ENCODE measurements at places on chromosomes 16 and 17.

DNA sequence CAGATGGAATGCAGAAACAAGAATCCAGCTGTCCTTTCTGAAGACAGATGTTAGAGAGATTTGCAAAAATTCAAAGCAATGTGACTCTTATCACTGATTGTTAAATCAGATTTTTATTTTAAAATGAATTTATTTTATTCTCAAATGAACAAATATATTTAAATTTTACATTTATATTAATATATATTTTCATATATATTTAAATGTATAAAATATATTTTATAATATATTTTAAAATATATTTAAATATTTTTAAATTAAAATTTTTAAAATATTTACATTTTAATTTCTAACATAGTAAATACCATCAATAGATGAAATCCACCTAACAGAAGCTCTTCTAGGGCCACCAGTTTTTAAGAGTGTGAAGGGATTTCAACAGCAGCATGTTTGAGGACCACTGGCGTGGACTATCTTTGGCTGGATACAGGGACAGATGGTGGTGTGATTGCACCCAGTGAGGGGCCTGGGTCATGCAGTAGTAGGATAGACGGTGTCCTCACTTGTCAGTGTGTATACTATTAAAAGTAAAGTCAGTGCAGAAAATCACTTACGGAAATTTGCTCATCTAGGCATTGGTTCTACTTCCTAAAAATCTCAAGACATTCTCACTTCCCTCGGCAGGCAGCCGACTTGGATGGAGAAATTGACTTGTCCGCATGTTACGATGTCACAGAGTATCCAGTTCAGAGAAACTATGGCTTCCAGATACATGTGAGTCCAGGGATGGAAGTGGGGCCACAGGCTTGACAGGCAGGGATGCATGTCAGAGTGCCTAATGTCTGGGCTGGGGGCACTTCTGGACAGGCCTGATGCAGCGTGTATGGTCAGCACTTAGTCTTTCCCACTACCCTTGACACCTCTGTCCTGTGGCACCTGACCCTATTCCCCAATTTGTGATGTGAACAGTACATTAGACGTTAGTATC lies 56.3 kb downstream of the PLD6 start:
- no peak for DNase-seq

DNA sequence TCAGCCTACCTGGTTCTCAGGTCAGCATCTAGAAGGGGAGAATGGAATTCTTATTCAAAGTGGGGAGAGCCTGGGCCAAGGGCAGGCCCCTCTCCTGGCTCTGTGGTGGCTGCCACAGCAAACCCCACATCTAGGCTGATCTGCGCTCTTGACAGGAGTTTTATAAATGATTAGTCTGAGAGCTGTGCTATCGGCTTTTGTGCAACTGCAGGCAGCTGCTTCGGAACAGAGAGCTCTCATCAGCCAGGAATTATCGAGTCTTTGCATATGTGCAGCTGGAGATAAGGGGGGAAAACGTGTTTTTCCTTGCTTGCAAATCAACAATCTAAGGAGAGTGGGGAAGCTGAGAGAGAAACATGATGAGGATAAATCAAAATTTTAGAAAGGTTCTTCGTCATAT lies 91.7 kb downstream of the HS3ST3A1 start:
- DNase-seq = no peak

- no peak for DNase-seq
These were observed 30.2 kb downstream of the BMERB1 start for GRCh38 chr16:15464401-15465186.

DNA sequence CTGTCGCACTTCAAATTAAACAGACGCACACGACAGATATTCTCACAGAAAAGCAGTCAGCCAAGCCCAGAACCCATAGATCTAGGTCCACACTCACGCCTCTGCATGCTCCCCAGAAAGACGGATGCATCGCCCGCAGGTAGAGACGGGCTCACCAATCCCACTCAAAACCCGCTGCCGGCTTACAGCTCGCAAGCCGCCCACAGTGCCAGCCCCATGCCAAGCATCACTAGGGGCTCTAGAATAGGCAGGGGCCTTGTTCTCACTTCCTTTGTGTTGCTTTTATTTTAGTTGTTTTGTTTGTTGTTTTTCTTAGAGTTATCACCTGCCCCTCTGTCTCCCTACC lies 336 bp upstream of the BMERB1 start:
- no peak for DNase-seq

- no peak for DNase-seq
These were observed 251.6 kb downstream of the GSG1L start for GRCh38 chr16:27811881-27812280.

DNA sequence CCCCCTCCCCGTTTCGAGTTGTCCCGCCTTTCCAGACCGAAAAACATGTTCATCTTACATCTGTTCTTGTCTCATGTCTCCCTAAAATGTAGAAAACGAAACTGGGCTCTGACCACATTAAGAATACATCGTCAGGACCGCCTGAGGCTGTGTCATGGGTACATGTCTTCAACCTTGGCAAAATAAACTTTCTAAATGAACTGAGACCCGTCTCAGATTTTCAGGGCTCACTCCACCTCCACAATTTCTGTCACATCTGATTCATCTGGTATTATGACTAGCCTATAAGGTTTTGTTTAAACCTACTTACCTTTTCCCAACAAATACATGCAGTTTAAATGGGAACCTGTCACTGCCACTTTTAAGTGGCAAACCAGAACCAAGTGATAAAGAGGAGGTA lies 621 bp downstream of the SDR42E1 start:
- no peak for DNase-seq

DNA sequence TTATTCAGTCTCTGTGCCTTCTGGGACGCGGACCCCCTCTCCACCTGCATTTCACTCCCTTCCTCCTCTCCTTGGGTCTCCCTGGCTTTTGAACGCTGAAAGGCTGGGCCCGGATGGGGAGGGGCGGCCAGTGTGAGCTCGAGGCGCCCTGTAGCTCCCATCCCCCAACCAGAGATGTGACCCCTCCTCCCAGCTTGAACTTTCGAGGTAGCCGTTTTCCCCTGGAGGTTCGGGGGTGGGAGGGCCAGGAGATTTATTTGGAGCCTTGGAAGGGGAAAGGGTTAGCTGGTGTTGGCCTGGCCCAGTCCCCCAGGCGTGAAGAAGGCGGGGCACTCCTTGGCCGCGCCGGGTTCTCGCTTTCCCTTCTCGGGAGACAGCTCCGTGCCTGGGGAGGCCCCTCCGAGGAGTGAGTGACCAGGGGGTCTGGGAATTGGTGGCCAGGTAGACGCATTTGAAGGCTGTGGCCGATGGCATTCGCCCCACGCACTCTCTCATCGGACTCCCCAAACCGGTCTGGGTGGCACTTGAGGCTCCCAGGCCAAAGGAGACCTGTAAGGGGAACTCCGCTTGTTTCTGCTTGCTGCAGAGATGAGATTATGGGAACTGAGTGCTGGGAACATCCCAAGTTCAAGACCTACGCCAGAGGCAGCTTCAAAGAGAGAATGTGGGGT lies 942 bp downstream of the LDAF1 start:
- no peak for DNase-seq

GRCh38 chr17:79695797-79696609 lies 34.7 kb upstream of the ENPP7 start:
- DNase-seq = no peak

DNA sequence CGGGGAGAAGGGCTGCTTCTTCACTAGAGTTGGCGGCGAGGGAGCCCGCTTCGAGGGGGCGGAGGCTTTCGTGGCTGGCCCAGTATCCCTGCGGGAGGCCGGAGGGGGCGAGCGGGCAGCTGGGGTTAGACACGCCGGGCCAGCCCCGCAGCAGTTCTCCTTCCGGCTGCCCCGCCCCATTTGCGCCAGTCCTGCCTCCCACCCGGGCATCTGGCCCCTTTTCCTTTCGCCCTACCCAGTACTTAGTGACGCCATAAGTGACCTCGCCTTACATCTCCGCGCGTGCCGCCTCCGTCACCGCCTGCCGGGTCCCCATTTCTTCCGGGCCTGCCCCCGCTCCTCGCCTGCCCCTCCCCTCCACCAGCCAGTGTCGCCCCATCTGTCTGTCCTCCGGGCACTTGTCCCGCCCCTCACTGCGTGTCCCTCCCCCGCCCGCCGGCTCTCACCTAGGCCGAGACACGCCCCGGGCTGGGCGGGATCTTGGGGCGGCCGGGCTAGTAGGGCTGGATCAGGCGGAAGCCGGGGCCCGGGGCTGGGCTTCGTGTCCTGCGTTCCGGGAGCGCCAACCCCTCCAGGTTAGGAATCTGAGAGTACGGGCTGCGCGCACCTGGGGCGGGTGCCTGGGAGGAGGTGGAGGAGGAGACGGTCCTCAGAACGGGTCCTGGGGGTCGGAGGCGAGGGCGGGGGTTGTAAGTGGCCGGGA lies 14.3 kb downstream of the SPATA32 start:
- DNase-seq = peak; percentile 100

GRCh38 chr17:732067-732901 lies at the start of gene TLCD3A:
Gene TLCD3A (plus strand): TSS chr17:732596. CDS start chr17:732648, 52 bp downstream.
- DNase-seq = peak; percentile 67

DNA sequence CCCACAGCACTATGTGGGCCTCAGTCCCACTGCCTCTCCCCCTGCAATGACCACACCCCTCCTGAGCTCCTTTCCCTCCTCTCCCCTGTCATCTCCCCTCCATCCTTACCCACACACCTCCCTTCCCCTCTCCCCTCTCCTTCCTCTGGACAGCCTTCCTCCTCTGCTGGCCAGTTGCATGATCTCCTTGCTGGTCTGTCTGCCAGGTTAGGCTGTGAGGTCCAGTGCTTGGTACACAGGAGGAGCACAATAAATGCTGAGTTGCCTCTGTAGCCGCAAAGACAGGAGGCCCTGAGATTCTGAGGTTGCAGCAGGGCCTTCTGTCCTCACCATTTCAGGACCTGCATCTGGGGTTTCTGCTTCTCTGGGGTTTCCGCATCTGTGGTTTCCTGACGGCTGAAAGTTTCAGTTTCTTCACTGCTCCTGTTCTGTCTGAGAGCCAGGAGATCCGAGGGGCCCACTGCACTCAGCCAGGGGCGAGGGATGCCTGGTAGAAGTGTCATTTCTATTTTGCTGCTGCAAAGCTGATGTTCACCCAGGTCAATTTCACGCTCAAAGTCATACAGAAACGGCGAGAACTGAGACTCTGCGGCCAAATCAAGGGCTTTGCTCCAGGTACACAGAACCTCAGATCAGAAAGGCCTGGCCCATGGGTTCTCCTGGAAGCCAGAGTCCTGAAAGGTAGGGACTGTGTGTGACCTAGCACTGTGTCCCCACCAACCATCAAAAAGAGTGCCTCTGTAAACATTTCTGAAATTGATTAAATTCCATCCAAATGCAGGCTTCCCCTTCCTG lies 4.6 kb upstream of the SLC12A3 start:
- no peak for DNase-seq

GRCh38 chr16:74564451-74564984 lies 42.4 kb downstream of the GLG1 start:
- no peak for DNase-seq

GRCh38 chr16:13982451-13982850 lies 62.5 kb downstream of the ERCC4 start:
- no peak for DNase-seq

- no peak for DNase-seq
These were observed 379 bp downstream of the SNX29 start for GRCh38 chr16:11976850-11977375.

DNA sequence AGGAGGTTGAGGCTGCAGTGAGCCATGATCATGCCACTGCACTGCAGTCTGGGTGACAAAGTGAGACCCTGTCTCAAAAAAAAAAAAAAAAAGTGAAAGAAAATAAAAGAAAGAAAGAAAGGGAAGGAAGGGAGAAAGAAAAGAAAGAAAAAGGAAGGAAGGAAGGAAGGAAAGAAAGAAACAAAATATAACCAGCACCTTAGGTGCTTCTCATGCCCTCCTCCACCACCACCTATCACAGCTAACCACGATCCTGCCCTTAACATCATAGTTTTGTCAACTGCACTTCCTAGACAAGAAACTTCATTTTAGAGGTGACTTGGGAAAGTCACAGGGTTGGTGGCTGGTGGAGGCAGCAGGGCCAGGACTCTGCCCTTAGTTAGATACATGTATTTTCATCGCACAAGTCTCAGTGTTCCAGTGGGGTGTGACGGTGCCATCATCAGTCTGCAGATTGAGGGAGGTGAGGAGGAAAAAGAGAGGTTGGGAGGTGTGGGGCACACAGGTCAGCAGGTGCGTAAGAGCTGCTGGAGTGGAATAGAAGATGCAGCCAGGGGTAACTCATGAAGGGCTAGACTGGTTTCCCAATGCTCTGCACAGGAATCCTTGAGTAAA lies 10.0 kb downstream of the SUPT4H1 start:
- DNase-seq = no peak

DNA sequence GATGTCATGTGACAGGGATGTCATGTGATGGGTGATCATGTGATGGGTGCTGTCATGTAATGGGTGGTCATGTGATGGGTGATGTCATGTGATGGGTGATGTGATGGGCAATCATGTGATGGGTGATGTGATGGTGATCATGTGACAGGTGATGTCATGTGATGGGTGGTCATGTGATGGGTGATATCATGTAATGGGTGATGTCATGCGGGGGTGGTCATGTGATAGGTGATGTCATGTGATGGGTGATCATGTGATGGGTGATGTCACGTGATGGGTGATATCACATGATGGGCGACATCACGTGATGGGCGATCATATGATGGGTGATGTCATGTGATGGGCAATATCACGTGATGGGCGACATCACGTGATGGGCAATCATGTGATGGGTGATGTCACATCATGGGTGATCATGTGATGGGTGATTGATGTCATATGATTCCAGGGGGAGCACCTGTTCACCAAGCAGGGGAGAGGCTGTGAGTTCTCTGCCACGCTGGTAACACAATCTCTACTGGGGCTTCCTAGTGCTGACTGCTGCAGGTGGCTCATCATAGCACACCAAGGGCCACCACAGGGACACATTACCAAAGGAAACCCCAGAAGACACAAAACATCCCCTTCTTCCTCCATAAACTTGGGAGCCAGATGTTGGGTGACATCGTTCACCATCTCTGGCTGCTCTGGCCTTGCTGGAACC lies 16.5 kb downstream of the CD300LB start:
- DNase-seq = no peak

- no peak for DNase-seq
These were observed 185.7 kb downstream of the IRX5 start for GRCh38 chr16:55116165-55116920.

- DNase-seq = no peak
These were observed 22.2 kb downstream of the FAM117A start for GRCh38 chr17:49741692-49742076.

DNA sequence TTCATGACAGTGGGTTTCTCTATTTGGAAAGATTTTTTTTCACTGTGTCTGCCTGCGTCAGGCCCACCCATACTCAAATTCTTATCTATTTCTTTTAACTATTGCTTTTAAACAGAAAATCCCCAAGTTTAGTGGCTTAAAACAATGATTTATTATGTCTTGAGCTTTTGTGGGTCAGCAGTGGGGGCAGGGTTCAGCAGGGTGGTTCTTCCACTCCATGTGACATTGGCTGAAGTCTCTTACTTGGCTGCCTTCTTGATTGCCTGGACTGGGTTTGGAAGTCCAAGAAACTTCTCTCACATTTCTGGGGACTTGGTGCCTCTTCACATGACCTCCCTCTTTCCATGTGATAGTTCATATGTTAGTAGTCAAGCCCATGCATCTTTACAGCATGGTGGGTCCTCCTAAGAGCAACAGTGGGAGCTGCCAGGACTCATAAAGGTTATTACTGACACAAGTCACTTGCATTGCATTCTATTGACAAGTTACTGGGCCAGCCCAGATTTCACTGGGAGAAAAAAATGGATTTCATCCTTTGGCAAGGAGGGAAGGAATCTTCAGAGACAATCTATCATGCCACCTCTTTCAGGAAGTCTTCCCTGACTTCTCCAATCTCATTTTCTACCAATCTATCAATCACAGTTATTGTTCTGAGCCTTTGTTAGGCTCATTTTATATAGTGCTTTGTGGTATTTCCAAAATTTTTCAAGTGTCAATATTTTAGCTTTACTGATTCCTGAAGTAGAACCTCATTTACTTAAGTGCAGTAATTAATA lies 436.1 kb downstream of the XYLT1 start:
- DNase-seq = no peak
